ENCODE measurements at places on chromosomes 12 and 14. TPM values are rescaled to one million over a fixed set of nuclear protein-coding genes. Genes with fewer than 3 reads are reported as not detected.
A peak's percentile ranks its signal among the peaks of the same experiment; 100 is the strongest.

DNA sequence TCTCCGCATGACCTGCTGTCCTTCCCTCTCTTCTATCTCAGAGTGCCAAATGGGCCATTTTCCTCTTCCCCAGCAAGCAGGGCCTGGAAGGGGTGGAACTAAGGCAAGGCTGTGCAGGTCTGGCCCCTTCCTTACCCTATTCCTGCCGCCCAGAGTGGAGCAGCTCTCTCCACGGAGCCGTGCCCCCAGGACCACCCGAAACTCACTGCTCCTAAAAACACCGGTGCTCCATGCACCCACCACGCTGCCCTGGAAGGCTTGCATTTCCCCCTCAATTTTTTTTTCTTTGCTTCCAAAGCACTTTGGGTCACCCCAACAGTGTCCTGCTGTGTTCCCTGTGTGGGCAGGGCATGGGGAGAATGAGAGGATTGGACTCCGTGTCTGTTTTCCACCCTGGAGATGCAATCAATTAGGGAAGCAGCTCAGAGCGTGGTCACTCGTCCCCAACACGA is 48.5 kb upstream of the MEG3 start:
- no peak for DNase-seq
- H3K27ac ChIP-seq = no peak overlapping the region
- no peaks in the 10 kb centered on the region for H3K36me3 ChIP-seq
- no peaks in the 10 kb centered on the region for H3K27me3 ChIP-seq
- H3K4me1 ChIP-seq = no peaks in the 10 kb centered on the region
- H3K4me3 ChIP-seq = no peak overlapping the region

DNA sequence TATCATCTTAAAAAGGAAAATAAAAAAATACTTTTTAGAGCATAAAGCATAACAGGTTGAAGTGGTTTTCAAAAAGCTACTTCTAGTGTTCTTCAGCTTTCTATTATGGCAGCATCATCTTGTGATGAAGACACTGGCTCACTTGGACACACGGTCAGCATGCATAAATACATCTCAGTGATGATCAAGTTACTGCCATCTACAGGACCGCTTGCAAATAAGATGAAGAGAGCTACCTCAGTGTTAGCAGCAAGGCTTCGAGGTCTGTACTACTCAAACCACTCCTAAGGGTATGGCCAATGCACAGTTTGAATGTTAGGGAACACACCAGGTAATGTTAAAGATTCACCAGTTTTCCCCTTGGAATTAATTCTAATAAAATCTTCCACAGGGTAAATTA is 58.8 kb downstream of the GALC start:
- no peak overlapping the region for H3K27ac ChIP-seq
- H3K36me3 ChIP-seq = peaks cover 24% of the 10 kb centered on the region
- H3K4me3 ChIP-seq = no peak overlapping the region
- no peaks in the 10 kb centered on the region for H3K27me3 ChIP-seq
- no peak for DNase-seq
- no peaks in the 10 kb centered on the region for H3K4me1 ChIP-seq

DNA sequence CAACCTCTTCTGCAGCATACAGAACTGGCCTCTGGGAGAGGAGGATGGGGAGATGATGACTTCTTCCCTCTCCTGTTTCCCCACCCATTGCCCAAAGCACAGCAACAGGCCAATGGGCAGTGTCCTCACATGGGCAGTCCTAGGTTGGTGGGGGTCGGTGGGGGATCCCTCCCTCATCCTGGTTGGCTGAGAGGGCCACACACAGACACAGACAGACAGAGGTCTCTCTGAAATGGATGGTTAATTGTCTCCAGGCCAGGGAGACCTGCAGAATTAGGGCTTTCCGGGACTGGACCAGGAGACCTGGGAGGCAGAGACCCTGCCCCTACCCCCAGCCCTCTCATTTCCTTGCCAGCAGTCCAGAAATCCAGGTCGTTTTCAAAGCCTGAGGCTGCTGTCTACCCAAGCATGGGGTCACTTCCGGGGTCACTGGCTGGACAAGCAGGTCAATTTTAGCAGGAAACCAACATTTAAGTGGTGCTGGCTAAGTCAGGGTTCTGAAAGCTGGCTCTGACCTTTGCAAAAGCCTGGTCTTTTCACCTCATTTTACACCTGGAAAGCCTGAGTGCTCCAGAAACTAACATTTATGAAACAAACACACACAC is 48.6 kb upstream of the TBX3 start:
- H3K36me3 ChIP-seq = no peaks in the 10 kb centered on the region
- peaks cover 27% of the 10 kb centered on the region for H3K27me3 ChIP-seq
- H3K27ac ChIP-seq = no peak overlapping the region
- no peaks in the 10 kb centered on the region for H3K4me1 ChIP-seq
- no peak for DNase-seq
- no peak overlapping the region for H3K4me3 ChIP-seq

GRCh38 chr14:71645656-71646055 is 286.6 kb upstream of the RGS6 start:
- H3K27me3 ChIP-seq = no peaks in the 10 kb centered on the region
- no peak for DNase-seq
- H3K36me3 ChIP-seq = peaks cover 18% of the 10 kb centered on the region
- no peak overlapping the region for H3K27ac ChIP-seq
- no peak overlapping the region for H3K4me3 ChIP-seq
- H3K4me1 ChIP-seq = no peaks in the 10 kb centered on the region

DNA sequence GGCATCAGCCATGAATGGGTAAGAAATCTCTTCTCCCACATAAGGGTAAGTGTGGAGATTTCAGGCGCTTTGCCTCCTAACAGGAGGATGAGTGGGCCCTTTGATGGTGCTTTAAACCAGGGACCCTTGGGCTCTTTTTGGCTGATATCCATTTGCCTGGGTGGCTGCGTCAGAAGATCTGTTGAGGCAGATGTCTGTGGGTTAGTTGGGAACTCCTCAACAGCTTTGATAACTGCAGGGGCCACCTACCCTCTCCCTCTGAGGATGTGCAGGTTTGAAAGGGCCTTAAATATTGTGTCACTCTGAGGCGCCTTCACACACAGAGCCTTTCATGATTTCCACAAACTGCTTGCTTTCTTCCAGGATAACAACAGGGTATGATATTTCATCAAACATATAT is 210.7 kb downstream of the PPM1H start:
- H3K4me3 ChIP-seq = no peak overlapping the region
- H3K36me3 ChIP-seq = no peaks in the 10 kb centered on the region
- no peaks in the 10 kb centered on the region for H3K4me1 ChIP-seq
- H3K27me3 ChIP-seq = no peaks in the 10 kb centered on the region
- DNase-seq = no peak

GRCh38 chr14:102063109-102063807 is 23.6 kb downstream of the HSP90AA1 start:
- peak; percentile 67 for DNase-seq
- H3K27me3 ChIP-seq = no peaks in the 10 kb centered on the region
- H3K4me3 ChIP-seq = no peak overlapping the region

GRCh38 chr12:27434673-27435565 is 11.6 kb upstream of the SMCO2 start:
- H3K36me3 ChIP-seq = no peaks in the 10 kb centered on the region
- H3K4me1 ChIP-seq = peaks cover 16% of the 10 kb centered on the region
- H3K27ac ChIP-seq = no peak overlapping the region

DNA sequence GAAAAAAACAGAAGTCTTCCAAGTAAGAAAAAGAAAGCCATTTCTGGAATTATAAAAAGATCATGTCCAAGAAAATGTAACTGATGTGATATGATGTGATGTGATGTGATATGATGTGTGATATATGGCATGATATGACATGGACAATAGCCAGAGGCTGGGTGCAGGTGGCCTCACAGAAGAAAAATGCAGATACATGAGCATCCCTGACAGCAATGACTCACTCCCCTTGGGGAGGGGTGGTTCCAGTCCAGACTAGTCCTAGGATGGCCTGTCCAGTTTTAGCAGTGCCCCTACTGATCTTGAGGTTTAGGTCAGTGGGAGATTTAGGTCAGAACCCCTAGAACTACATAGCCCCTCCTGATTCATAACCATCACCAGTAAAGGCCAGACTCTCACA is 3.5 kb upstream of the RHOJ start:
- H3K4me3 ChIP-seq = no peak overlapping the region
- H3K36me3 ChIP-seq = no peaks in the 10 kb centered on the region
- no peak overlapping the region for H3K27ac ChIP-seq
- peaks cover 7% of the 10 kb centered on the region for H3K27me3 ChIP-seq
- H3K4me1 ChIP-seq = no peaks in the 10 kb centered on the region
- no peak for DNase-seq

GRCh38 chr14:58281969-58282368 is 16.4 kb upstream of the ARID4A start:
- H3K4me3 ChIP-seq = peak overlapping the region; percentile 70
- peak overlapping the region; percentile 100 for H3K27ac ChIP-seq
- H3K36me3 ChIP-seq = peaks cover 8% of the 10 kb centered on the region
- H3K4me1 ChIP-seq = peaks cover 65% of the 10 kb centered on the region
- DNase-seq = no peak
- no peaks in the 10 kb centered on the region for H3K27me3 ChIP-seq

DNA sequence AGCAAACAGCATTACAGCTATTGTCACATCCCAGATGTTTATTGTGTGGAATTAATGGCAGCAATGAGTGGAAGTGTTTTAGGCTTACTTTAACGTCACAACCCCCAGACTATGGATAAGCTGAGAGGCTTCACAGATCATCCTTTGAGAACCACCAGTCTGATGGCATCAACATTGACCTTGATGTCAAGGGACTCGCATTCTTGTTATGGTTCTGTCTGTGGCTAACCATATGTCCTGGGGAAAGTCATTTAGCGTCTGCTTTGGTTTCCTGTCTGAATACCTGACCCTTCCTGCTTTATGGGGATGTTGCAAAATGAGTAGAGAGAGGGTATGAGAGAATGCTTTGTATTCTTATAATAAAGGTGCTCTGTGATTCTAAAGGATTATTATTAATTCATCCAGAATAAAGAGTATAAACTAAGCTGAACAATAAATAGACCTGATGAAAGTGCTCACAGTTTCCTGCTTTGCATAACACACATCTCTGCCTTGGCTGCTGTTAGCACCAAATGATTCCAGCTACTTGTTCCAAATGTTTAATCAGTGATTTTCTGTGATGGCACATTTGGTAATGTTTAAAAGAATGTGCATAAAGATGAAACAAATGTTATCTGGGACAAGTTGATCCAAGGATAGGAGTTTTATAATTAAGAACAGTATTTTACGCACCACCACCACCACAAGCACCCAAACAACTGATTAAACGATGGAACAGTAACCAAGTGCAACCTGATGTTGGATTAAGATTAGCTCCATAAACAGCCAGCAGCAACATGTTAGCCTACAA is 116.9 kb upstream of the LRIG3 start:
- no peak overlapping the region for H3K27ac ChIP-seq
- H3K4me3 ChIP-seq = no peak overlapping the region
- H3K27me3 ChIP-seq = no peaks in the 10 kb centered on the region
- H3K4me1 ChIP-seq = no peaks in the 10 kb centered on the region
- DNase-seq = no peak

DNA sequence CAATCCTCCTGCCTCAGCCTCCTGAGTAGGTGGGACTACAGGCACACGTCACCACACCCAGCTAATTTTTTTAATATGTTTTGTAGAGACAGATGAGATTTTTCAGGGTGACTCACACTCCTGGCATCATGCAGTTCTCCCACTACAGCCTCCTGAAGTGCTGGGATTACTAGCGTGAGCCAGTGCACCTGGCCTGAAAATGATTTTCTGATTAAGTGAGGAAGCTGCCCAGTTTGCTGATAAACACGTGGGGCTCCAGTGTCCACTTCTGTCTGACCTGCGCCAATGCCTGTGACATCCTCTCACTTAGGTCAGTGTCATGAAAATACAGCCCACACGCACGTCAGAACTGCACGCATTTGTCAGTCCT is 37.0 kb upstream of the SFSWAP start:
- H3K4me3 ChIP-seq = no peak overlapping the region
- no peaks in the 10 kb centered on the region for H3K4me1 ChIP-seq
- H3K27me3 ChIP-seq = no peaks in the 10 kb centered on the region
- H3K27ac ChIP-seq = no peak overlapping the region
- DNase-seq = no peak
- no peaks in the 10 kb centered on the region for H3K36me3 ChIP-seq

DNA sequence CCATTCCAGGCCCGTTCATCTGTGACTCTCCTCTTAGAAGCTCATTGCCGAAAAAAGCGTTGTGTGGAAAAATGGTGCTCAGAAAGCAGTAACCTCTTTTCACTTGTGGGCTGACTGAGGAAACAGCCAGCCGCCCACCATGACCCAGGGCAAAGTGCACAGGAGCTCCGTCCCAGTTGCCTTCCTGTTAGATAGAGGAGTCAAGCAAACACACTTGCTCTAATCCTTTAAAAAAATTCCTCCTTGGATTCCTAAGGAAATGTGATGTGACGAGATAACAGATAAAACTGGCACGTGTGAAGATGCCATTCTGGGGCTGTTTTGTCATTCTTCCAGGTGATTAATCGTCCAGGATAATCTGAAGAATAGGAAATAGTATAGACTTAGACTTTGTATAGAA is 396.8 kb upstream of the DDHD1 start:
- H3K4me1 ChIP-seq = no peaks in the 10 kb centered on the region
- H3K36me3 ChIP-seq = no peaks in the 10 kb centered on the region
- DNase-seq = no peak

DNA sequence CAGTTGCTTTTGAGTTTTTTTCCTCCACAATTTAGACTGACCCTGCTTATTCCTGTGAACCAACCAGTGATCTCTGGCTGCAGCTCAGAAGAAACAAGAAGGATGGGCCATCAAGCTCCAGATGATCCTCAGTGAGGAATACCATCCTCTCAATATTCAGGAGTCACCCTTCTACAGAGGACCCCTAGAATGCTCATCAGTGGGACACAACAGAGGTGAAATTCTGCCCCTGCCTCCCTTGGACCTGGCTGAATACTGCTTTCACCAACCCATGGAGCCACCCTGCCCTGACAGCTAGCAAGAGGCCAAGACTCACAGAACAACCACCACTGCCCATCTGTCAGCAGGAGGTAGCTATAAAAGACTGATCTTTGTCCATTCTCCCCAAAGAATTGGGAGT is 9.2 kb upstream of the DHRS2 start:
- H3K4me1 ChIP-seq = peaks cover 4% of the 10 kb centered on the region
- DNase-seq = no peak
- H3K27me3 ChIP-seq = peaks cover 10% of the 10 kb centered on the region
- no peak overlapping the region for H3K27ac ChIP-seq

- peaks cover 6% of the 10 kb centered on the region for H3K27me3 ChIP-seq
- no peaks in the 10 kb centered on the region for H3K36me3 ChIP-seq
- DNase-seq = no peak
- H3K4me1 ChIP-seq = no peaks in the 10 kb centered on the region
- no peak overlapping the region for H3K27ac ChIP-seq
These were observed 76.3 kb downstream of the MYRFL start for GRCh38 chr12:69901221-69901905.

CD163 gene
- total RNA-seq = not detected

TMCC3 gene
- total RNA-seq = 0.77 TPM

EIF2S3B gene
- total RNA-seq = 1.2 TPM

NKX2-1 gene
- not detected for total RNA-seq
